ENCODE measurements at places on chromosomes 4 and X.

DNA sequence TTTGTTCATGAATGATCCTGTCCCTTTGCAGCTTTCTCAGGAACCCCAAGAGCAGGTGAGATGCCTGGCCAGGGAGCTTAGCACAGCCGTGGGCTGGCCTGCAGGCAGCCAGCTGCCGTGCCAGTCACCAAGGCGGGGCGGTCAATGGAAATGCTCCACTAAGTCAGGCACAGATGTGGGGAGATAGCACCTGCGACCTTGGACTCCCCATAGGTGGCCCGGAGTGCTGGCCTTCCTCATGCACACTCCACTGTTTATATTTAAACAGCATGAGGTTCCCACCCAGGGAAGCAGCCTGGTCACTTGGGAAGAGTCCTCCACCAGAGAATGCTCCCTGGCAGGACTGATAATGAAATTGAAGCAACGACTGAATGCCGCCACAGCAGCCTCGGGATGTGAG is 14.2 kb upstream of the ADRA2C start:
- no peak for DNase-seq

GRCh38 chr4:104641418-104641817 is 146.7 kb upstream of the CXXC4 start:
- no peak for DNase-seq

- no peak for DNase-seq
Observed at GRCh38 chr4:73832651-73833237, 3.7 kb upstream of the CXCL6 start.

- no peak for DNase-seq
Observed at GRCh38 chr4:66275411-66276038, 605.2 kb upstream of the EPHA5 start.

DNA sequence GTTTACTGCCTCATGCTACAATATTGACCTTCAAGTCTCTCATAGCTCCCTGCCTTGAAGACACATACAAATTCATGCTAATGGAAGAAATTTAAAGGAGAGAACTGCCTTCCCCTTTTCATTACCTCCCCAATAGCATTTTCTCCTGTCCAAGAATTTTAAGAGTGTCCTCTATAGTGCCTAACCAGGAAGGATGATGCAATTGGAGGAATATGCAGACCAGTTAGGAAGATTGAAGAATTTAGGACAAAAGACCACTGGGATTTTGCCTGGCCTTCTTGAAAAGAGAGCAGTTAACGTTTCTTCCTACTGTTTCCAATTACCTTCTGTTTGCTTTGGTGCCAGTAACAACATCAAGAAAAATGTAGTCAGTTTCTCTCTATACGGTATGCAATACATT is 443.9 kb downstream of the INPP4B start:
- no peak for DNase-seq

DNA sequence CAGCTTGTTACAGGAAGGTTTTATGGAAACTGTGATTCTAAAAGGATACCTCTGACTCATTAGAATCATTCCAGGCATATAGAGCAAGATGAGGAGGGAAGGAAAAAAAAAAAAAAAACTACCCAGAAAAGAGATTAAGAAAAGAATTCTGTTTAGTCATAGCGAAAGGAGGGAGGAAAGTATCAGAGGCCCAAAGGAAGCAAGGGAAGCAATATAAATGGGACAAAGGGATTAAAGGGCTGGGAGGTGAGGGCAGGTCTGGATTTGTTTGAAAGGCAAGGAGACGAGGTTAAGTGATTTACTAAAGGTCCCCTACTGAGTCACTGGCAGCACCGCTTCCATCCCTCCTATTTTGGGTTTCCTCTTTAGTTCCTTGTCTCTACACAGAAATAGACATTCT is 88.6 kb upstream of the IL1RAPL1 start:
- DNase-seq: no peak

DNA sequence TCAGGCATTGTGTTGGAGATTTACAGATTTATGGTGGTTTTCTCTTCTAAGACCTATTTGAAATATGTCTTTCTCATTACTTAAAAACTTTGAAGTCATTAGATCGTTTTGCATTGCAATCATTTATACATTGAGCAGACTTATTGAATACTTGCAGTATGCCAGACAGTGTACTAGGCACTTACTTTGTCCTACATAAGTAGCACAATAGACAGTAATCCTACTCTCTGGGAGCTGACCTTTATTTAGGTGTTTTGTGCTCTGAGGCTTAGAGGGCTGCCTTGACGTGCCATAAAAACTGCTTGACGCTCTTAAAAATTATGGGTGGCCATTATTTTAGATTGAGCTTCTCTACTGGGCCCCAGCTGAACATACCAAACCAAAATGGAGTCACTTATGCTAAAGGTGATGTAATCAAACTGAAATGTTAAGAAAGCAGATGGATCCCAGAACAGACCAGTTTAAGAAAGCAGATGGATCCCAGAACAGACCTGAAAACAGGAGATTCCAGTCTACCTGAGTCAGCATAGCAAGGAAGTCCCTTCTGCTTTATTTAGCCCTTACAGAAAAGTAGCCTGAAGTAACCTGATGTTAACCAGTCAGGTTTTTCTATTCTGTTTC is 42.4 kb downstream of the PTTG2 start:
- no peak for DNase-seq

- no peak for DNase-seq
Observed at GRCh38 chr4:44646151-44646550, 5.3 kb downstream of the YIPF7 start.

- DNase-seq: no peak
Observed at GRCh38 chrX:39808471-39808917, 289.3 kb downstream of the BCOR start.

GRCh38 chr4:3047464-3048286 is 26.7 kb downstream of the HTT-AS start:
- DNase-seq: peak; percentile 26

- DNase-seq: no peak
Observed at GRCh38 chr4:169741569-169741968, 16.2 kb downstream of the HPF1 start.

GRCh38 chr4:20487852-20488251 is 212.4 kb upstream of the PACRGL start:
- DNase-seq: no peak

DNA sequence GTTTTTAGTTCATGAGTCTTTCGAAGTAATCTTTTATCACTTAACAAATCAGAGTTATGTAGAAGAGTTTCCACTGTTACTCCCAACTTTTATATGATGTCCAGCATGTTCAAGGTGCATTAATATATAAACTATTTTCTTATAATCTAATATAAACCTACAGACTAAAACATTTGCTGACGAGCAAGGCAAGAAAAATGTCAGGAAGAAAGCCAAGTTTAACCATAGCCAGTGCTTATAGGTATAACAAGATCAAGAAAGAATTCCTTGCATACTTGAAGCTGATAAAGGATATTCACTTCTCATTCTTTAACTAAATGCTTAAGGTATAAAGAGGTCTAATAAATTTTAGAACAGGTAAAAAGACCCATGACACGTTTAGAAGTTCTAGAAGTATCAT is 167.7 kb downstream of the NPNT start:
- no peak for DNase-seq

GRCh38 chr4:74632634-74633033 is 161.7 kb downstream of the BTC start:
- no peak for DNase-seq

DNA sequence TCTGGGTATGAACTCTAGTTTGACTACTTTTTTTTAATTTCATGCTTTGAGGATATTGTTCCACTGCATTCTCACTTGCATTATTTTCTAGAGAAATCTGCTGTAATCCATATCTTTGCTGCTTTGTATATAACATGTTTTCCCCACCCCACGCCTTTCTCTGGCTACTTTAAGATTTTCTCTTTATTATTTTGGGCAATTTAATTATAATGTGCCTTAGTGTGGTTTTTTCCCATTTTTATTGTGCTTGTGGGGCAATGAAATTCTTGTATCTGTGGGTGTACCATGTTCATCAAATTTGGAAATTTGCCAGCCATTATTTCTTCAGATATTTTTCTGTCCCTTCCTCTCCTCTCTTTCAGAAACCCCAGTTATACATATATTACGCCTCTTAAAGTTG is 15.1 kb upstream of the PPP2R2C start:
- DNase-seq: no peak

DNA sequence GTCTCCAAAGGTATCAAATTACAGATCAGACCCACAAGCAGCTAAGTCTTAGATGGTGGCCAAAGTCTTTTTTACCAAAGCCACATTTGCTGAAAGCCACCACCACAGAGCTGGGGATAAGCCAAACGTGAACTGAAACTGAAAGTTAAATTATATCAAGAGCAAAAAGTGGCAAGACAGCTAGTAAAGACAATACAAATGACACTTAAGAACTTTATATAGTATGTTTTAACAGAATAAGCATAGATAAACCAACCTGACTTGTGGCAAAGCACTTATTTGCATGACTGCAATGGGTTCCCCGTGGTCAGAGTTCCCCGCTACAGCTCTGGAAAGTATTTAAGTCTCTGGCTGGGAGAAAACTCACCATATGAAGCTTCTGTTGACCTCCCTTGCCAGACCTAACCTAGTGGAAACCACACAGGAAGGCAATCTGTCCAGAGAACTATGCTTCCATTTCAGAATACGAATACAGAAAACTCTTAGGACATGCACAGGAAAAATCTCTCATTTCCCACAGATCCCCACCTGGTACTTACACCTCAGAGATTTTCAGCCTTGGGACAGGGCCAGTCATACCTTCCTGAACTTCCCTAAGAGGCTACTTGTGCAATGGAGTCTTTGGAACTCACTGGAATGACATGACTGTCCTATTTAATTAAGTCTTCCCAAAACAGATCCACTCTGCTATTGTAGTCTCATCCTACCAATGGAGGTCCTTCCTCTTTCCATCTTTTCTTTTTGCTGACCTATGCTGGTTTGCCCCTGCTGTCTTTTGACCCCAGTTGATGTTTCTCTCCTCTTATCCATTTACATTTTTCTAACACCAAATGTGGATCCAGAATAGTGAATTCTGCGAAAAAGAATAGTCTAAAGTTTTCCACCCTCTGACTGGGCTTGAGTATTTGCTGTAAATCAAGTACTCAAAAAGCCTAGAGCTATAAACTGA is 225.1 kb downstream of the NR3C2 start:
- no peak for DNase-seq

GRCh38 chr4:85725721-85726170 is 250.8 kb downstream of the ARHGAP24 start:
- DNase-seq: no peak

DNA sequence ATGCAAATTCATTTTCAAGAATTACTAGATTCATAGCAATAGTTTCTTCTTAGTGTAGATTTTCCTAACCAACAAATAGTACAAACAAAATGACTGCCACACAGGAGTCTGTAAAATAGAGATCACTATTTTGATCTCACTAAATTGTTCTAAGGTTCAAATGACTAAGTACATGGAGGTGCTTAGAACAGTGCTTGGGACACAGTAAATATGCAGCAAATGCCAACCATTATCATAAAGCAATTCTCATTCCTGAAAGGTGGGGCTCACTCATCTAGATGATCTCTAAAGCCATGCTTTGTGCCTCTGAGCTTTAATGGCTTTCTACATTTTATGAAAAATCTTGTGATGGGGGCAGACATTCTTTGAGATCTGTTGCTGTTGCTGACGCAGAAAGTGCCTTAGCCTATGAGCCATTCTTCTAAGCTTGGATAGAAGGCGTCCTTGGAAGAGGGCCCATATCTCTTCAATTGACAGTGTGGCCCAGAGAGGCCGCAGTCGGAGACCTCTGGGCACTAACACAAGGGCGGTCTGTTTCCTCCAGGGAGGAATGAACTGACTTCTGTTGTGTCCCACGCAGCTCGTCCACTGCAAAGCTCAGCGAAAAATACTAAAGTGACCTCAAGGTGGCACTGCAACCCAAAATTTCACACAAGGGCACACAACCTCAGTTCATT is 23.5 kb downstream of the TLR10 start:
- DNase-seq: peak; percentile 47

GRCh38 chrX:143683486-143683885 is 37.1 kb downstream of the SPANXN2 start:
- no peak for DNase-seq

DNA sequence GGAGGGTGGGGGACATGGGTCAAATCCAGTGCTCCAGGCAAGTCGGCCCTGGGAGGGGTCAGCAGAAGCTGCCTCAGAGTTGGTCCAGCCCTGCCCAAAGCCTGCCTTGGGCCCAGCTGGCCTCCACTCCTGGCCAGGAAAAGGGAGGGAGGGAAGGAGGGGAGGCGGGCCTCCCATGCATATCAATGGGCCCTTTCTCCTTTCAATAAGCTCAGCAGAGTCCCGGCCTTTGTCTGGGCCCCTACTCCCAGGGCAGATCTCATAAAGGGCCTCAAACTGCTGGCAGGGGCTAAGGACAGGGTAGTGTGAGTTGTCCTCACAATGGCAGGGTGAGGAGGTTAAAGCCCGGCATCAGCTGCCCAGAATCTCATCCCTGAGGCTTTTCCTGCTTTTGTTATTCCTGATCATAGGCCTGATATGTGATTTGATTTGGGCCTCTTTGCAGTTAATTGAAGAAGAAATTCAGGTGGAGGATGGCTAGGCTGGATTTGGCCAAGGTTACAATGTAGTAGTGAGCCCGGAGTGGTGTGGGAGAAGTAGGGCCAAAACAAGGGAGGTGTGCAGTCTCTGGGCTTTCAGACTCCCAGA is 121.1 kb upstream of the ATP6AP2 start:
- no peak for DNase-seq

GRCh38 chr4:8322794-8323704 is 53.5 kb downstream of the HTRA3 start:
- DNase-seq: no peak

- no peak for DNase-seq
Observed at GRCh38 chrX:155148724-155149537, 67.3 kb upstream of the VBP1 start.

DNA sequence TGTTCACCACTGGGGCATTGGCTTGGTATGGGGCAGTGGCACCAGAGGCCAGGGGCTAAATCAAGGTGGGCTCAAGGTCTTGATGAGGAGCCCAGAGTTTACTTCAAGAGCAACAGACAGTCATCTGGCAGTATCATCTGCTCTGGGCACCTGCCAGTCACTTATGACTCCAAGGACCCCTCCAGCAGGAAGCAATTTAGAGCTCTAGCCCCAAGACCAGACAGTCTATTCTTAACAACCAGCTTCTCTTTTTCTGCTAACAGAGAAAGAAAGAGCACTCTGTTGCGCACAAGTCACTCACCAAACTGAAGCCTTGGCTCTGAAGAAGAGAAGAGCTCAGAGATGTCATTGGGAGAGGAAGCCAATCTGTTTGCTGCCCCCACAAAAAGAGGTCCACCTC is 309.2 kb downstream of the HS3ST1 start:
- no peak for DNase-seq

DNA sequence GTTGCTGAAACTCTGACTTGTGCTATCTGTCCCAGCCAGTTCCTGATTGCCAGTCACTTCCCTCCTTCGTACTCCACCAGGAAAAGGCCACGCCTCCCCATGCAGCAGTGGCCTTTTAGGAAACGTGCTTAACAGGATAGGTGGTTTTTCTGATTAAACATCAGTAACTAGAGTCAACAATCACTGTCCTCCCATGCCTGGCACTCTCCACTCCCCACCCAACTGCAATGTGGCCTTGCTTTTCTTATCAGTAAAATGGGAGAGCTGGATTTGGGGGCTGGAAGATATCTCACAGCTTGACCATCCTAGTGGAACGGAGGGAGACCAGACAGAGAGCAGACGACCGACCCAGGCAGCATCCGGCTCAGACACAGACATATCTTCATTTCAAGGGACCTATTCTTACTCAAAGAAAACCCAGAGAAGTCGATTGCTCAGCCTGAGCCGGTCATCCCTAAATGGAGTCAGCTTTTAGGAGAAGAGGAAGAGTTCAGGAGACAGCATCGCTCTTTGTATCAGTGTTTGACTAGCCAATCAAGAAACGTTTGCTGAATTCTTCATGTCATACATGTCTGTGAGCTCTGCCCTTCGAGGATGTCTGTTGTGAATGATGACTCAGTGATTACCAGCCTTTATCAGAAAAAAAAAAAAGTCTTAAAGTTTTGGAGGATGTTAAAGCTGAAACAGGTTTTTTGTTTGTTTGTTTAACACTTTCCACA is 12.7 kb upstream of the UBA6 start:
- no peak for DNase-seq
